ENCODE measurements at places on chromosomes 16 and 17. TPM values are rescaled to one million over a fixed set of nuclear protein-coding genes. Genes with fewer than 3 reads are reported as not detected.

Gene CDK5R1
- 2.9 TPM for total RNA-seq

Gene EIF3C
- 426 TPM for total RNA-seq

Gene SLC2A4
- total RNA-seq: 2.6 TPM

Gene ERI2
- total RNA-seq: 3.1 TPM

Gene PYY
- total RNA-seq: not detected

Gene ALOX12B
- not detected for total RNA-seq

Gene FBXO39
- 2.0 TPM for total RNA-seq

Gene DNAH17
- 1.1 TPM for total RNA-seq

Gene DPEP2
- 2.3 TPM for total RNA-seq

Gene AP2B1
- total RNA-seq: 40.9 TPM

Gene TNS4
- not detected for total RNA-seq

Gene LDHD
- 1.3 TPM for total RNA-seq

Gene CCL1
- total RNA-seq: not detected

Gene MYLK3
- total RNA-seq: not detected
